ENCODE measurements at places on chromosomes 6 and 20.

GRCh38 chr6:44976677-44977641 is 351.2 kb upstream of the RUNX2 start:
- DNase-seq, result no peak

DNA sequence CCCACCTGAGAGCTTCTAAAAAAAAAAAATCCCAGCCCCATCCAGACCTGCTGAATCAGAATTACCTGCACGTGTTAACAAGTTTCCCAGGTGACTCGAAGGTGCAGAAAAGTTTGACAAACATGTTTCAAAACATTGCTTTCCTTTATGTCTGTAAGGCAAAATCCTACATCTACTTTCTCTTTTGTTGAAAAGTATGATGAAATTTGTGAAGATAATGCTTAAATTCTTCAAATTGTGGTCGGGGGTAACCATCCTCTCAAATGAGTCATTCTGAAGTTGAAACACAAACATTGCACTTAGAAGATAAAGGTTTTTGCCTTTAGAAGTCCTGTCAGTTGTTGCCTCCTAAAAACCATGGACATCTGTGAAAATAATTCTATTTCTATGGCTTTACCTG is 429.7 kb downstream of the EPHA7 start:
- no peak for DNase-seq

- DNase-seq, result no peak
Measured at GRCh38 chr6:56475736-56476457, 166.8 kb downstream of the DST start.

DNA sequence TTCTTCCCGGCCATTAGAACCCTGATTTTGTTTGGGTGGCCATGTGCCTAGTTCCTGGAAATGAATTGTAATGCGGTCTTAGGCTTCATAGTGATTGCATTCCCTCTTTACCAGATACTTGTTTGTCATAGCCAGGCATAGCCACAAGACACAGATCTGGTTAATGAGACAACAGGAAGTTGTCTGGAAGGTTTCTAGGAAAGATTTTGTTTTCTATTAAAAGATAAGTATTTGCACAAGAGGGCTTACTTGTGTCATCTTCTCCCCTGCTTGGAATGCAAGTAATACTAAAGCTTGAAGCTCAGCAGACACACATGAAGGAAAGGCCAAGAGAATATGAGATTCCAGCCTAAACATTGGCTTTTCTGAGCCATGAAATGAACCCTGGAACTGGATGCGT is 12.9 kb downstream of the FARS2 start:
- no peak for DNase-seq

- no peak for DNase-seq
Measured at GRCh38 chr6:135568379-135568778, 70.8 kb upstream of the AHI1 start.

- no peak for DNase-seq
Measured at GRCh38 chr20:8175741-8176675, 43.9 kb downstream of the PLCB1 start.

- DNase-seq, result no peak
Measured at GRCh38 chr6:32184084-32184640, at the start of gene AGER. AGER (minus strand) TSS chr6:32184253; CDS start chr6:32184222, 31 bp downstream.

Data from GM12864 (cell line).